ENCODE measurements at places on chromosomes 6 and 20.

GRCh38 chr6:8743170-8743745 lies 307.9 kb upstream of the SLC35B3 start:
- no peak for DNase-seq

GRCh38 chr6:41344876-41345275 lies 9.5 kb downstream of the NCR2 start:
- DNase-seq = no peak

- no peak for DNase-seq
Measured at GRCh38 chr20:41978246-41978790, 360.1 kb upstream of the CHD6 start.

DNA sequence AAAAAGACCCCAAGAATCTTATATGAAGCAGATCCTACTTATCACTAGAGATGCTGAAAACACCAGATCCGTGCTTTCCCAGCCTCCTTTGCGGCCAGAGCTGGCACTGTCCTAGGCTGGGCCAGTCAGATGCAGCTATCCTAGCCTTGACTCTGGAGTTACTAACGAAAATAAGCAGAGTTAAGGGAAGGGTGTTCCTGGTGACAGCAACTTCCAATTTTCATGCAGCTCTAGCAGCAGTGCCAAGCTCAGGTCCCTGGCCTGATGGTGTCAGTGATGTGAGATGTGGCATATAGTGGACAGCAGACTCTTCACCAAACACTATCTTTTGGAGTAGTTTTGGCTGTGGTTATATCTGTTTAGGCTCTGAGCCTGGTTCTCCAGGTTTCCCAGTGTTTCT lies 25.6 kb upstream of the ABCC10 start:
- DNase-seq = no peak

DNA sequence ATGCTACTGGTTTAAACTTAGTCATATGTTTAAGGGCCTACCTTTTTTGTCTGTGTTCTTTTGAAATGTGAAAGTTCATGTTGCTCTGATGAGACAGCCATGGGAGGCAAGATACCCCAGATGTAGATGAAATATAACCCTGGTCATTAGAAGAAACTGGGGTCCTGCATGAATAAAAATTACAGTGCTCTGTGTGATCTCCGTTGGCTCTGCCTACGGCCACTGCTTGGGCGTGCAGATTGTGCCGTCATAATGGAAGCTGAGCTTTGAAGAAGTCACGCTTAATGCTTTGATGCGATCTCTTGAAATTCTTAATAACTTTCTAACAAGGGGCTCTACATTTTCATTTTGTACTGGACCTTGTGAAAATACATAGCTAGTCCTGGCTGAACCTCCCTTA lies at the start of gene TAAR2:
Gene TAAR2 (minus strand): TSS at position 101 of the 400 bp plus-strand sequence. CDS start 0 bp downstream, at position 101.
- no peak for DNase-seq

DNA sequence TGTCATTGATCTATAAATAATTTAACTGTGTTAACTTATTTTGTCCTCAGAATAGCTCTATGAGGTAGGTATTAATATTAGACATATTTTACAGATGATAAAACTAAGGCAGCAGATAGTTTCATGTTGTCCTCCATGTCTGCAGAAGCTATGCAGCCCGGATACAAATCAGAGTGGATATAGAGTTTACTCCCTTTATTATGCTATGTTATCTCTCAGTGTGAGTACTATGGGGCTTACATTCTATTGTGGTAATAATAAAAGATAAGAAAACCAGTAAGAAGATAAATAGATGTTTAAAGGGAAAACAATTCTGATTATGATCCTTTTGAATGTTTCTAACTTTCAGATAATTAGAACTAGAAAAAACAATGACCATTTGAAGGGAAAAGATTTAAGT lies 979.8 kb upstream of the CITED2 start:
- DNase-seq = no peak

- peak; percentile 95 for DNase-seq
Measured at GRCh38 chr20:11686820-11687543, 230.7 kb upstream of the BTBD3 start.

DNA sequence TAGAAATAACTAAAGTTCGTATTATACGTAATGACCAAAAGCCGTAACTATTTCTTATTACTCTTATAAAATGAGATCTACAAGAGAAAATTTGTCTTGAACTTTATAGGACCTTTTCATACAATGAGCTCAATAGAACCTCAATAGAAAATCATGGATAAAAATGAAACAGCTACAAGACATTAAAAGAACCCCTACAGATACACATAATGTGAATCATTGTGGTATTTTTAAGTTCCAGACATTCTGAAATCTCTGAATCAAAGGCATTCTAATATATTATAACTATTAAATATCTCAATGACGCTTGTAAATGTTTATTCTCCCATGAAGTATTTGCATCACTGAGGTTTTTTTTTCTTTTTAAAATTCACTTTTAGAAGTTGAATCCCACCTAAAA lies 22.2 kb upstream of the POU3F2 start:
- no peak for DNase-seq

- no peak for DNase-seq
Measured at GRCh38 chr6:6074190-6074589, 67.5 kb upstream of the NRN1 start.

DNA sequence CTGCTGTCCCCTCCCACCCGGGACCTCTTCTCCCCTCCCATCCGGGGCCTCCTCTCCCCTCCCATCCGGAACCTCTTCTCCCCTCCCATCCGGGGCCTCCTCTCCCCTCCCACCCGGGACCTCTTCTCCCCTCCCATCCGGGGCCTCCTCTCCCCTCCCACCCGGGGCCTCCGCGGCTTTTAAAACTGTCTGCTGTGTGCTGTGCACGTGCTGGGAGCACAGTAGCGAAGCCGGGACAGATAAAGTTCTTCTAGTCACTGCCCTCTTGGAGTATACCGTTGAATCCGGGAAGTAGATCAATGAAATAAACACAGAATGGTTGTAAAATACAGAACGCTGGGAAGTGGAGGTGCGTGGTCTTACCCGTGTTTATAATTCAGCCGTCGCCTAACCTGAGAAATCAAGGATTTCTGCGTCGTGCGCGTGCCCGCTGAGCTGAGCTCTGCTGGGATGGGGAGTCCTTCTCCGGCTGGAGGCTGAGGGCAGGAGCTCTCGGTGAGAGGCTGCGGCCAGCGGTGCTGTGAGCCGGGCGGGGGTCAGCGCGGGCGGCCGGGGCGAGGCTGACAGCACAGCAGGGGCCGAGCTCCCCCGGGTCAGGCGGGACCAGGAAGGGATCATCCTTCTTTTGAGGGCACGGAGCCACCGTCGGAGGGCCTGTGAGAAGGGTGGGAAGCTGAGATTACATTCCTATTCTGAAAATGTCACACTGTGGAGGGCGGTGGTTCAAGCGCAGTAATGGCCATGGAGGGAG lies 19.6 kb upstream of the KIF25 start:
- DNase-seq = no peak

DNA sequence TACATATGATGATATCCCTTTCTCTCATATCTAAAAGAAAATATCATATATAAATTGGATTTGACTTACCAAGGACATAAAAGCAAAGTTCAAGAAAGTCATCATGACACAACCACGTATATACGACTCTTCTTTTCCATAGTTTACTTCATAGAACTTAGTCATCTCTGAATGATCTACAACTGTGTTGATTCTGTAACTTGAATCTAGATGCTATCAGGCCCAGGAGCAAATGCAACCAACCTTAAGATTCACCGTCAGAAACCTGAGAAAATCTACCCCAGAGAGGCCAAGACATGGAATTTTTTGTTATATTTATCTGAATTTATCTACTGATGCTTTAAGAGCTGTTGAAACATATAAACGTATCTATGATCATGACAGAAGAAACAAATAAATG lies 165.6 kb downstream of the PDE10A start:
- DNase-seq = no peak

GRCh38 chr6:22300273-22300998 lies 3.6 kb upstream of the PRL start:
- no peak for DNase-seq

- no peak for DNase-seq
Measured at GRCh38 chr6:140320081-140321080, 945.9 kb upstream of the CITED2 start.

DNA sequence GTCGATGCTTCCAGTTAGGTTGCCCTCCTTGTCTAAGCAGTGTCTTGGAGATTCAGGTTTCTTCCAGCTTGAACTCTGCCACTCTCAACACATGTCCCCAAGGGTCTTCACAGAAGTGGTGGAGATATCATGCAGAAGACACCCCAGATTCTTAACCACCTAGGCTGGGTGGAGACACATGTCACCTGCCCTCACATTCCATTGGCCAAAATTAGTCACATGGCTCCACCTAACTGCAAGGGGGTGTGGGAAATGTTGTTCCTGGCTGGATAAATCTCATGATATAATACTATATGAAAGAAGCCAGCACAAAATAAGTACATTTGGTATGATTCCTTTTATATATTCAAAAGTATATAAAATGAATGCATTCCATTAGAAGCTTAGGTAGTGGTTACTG lies 52.9 kb upstream of the SNRPB2 start:
- DNase-seq = no peak

- DNase-seq = no peak
Measured at GRCh38 chr6:45074439-45074838, 253.7 kb upstream of the RUNX2 start.

GRCh38 chr20:5734602-5735001 lies 15.6 kb upstream of the SHLD1 start:
- DNase-seq = no peak

DNA sequence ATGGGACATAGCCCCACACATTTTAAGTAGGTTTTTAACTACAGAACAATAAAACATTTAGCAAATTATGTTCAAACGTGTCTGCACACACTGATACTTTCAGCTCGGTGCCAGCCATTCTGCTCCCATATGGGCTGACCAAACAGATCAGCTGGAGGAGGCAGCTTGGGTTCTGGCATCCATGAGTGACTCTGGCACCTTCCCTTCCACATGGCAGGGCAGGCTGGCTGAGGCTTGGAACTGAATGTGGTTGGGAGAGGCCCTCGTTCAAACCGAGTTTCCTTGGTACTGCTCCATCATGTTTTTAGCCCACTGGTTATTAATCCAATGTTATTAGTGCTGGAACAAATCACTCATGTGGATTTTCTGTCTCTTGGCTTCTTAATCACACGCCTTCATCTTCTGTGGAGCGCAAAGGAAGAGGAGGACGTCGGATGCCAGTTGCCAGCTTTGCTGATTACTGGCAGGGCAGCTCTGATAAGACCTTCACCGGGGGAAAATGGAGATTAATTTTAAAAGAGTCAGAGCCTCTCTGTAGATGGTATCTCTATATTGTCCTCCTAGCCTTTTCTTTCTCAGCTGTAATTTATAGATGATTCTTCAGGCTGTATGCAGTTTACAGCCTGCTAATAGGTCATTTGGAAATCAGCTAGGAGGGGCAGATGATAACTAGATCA lies 93.1 kb upstream of the TIAM2 start:
- DNase-seq = peak; percentile 7

DNA sequence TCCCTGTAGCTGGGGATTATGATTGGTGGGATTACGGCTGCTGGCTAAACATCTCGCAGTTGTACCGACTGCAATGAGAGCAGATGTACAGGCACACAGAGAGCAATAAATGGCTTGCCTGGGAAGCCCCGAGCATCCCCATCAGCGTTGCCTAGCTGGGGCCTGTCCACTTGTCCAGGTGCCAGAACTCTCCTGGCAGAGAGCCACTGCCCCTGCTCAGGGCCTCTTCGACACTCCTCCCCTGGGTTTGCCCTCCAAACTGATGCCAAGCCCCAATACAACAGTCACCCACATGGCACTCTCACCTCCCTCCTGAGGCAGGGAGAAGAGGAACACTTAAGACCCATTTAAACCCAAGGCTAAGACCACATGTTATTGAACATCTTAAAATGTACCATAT lies 715.1 kb downstream of the PTPRT start:
- no peak for DNase-seq

DNA sequence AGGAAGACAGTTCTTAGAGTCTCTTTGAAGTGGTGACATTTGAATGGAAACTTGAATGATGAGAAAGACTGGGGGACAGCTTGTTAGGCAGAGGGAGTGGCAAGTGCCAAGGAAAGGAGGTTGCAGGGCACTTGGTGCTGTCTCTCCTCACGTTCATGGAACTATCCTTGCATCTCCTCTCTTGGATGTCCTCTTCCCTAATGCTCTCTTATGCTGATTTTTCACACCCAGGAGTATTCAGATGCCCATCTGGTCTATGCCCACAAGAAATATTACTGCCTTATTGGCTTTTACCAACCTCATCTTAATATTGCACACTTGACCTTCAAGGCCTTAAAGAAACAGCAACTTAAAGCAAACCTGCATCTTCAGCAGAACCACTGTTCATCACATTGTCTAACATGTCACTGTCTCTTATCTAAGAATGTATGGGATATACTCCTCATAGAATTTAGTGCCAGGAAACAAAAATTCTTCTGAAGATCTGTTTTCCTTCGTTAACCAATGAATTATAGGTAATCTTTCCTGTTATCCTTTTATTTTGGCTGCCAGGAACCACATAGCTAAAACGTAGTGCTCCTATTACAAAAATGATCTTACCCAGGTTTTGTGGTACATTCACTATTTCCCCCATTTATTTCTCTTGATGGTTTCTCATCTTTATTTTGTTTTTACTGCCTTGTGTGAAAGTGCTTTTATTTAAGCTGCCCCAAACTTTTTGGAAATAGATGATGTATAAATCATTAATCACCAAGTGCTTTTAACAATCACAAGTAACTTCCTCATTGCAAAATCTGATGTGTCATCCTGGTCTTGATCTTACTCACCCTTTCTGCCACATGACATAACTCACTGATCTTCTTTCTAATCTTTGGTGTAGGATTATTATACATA lies 12.8 kb downstream of the RGS17 start:
- no peak for DNase-seq

DNA sequence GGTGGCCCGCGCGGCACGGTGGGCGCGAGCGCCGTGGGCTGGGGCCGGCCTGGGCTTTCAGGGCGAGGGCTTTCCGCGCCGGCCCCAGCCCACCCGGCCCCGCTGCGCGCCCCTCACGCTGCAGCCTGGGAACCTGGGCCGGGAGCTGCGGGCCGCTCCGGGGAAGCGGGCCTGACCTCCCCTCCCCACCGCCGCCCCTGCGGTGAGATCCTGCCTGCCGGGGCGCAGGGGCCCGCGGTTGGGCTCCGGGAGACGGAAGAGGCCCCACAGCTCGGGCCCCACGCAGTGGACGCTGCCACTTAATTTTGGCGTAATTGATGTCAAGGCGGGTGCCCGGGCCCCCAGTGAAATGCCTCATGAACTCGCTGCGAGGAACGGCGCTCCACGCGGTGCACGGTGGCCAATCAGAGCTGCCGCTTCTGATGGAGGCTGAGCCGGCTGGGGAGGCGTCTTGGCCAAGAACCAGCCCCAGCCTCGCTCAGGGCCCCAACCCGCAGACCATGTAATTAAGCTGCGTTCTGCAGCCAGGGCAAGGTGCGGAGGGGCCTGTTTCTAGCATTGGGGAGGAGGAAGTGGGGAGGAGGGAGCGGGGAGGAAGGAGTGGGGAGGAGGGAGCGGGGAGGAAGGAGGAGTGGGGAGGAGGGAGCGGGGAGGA lies 96.1 kb upstream of the BHLHE23 start:
- no peak for DNase-seq

GRCh38 chr20:61185181-61185580 lies 66.9 kb upstream of the CDH4 start:
- no peak for DNase-seq
